ENCODE measurements at places on chromosomes 12 and 14.
A peak's percentile ranks its signal among the peaks of the same experiment; 100 is the strongest.

DNA sequence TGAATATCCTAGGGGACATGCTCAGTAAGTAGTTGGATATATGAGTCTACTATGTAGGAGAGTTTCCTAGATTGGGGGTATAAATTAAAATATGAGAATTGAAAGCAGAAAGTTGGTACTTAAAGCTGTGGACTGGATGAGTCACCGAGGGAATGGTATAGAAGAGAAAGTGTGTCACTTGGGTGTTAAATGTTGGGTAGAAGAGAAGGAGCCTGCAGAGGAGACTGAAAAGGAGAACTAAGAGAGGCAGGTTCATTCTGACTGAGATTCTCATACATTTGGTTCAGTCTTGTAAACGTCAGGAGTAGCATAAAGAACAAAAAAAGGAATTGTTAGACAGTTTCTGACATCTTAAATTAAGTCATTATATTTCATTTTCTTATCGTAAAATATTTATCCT, 19.9 kb downstream of the LRRC9 start:
- DNase-seq = no peak

DNA sequence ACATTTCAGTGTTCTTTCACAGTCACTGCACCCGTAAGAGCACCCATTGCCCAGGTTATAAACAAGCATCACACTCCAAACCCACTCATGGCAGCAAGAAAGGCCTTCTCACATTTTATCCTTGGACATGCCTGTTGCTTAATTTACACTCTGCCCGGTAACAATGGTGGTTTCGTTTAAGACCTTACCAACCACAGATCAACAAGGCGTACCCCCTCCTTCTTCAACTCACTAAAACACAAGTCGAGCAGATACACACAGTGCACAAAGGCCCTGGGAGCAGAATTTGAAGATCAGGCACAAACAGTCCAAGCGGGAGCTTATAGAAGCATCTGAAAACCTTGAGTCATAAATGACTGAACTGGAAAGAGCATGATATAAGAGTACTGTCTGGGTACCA, 98.1 kb downstream of the GALC start:
- DNase-seq = no peak

GRCh38 chr14:24278424-24278823, 7.0 kb upstream of the RABGGTA start:
- no peak for DNase-seq

GRCh38 chr12:58296863-58297262, 355.5 kb downstream of the ATP23 start:
- DNase-seq = no peak

DNA sequence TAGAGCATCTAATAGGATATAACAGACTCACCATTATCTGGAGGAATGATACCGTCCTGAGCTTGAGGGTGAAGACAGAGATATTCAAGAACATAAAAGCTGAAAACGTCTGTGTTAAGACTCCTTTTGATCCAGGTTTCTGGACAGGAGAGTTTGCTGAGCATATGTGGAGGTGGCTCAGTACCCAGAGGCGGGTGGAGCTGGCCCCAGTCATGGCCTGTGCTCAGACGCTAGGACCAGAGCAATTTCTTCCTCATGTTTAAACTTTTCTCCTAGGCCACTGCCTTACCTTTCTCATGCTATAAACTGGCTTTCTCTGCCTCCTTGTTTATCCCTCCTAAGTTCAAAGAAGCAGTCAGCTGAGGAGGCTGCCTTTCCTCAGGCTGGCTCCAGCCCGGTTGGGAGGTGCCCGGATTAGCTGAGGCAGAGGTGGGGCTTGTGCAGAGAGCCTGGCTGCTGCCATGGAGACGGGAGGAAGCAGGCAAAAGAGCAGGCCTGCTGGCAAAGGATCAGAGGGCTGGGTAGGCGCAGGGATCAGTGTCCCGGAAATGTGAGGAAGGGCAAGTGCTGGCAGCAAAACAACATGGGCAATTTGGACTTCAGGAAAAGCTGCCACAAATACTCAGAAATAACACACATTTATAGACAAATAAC, 13.7 kb downstream of the COA8 start:
- peak; percentile 46 for DNase-seq

DNA sequence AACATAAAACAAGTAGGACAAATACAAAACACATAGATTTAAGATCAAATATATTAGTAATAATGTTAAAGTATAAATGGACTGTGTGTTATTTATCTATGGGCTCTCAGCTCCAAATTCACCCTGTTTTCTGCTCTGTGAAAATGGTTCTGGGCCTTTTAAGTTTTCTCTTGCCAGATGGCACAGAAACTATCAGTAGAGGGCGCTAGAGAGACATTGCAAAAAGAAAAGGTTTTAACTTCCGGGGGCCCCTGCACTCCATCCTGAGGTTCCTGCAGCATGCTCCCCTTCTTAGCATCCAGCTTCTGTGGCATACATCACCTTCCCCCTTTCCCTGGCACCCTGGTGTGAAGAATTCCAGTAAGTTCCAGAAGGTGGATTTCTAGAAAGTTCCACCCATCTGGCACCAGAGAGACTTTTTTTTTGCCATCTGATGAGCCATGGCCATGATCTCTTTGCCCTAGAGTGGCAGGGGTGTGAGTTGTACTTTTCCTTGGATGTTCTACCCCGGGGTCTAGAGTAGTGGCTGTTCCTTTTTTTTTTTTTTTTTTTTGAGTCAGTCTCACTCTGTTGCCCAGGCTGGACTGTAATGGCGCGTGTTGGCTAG, 29.3 kb downstream of the ZCRB1 start:
- no peak for DNase-seq

DNA sequence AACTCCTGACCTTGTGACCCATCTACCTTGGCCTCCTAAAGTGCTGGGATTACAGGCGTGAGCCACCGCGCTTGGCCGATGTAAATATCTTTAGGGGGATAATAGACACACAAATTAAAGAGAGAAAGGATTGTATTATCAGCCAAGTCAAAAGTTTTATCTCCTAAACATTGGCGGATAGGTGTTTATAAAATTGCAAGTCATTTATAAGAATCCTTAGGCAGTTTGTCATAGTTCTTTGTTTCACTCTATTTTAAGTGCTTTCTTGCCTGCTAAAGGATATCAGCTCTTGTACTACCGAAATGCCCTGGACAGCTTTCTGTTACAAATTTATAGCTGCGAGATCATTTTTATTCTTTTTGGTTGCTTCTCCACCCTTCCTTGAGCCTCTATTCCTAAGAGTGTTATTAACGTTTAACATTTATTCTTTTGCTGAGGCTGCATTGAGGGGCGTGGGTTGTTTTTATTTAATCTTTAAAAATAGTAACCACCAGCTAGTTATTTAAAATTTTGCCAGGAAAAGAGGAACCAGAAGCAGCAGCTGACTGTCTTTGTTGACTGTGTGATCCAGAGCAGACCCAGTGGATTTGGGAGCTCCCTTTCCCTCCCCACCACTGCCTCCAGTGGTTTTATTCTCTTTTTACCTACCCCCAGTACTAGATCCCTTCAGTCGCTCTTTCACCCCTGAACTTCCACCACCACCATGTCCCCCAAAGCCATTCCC, 106.4 kb downstream of the DIP2B start:
- DNase-seq = no peak

- no peak for DNase-seq
Measured at GRCh38 chr14:103832046-103832445, 15.3 kb downstream of the PPP1R13B start.

DNA sequence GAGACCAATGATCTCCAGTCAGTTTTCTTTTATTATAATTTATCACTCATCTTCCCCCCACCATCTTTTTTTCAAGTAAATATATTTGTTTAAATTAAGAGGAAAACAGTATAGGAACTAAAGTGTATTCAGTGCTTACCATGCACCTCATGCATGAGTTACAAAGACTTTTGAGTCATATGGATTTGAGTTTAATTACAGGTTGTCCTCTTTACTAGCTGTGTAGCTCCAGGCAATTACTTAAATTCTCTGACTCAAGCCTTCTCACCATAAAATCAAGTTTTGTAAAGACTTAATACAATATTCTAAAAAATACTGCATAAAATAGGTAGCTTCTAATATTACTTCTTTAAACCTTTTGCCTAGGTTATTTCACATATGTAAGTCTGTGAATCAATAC, 251.3 kb downstream of the SLC16A7 start:
- no peak for DNase-seq

- no peak for DNase-seq
Measured at GRCh38 chr12:11663130-11663529, 13.7 kb downstream of the ETV6 start.

DNA sequence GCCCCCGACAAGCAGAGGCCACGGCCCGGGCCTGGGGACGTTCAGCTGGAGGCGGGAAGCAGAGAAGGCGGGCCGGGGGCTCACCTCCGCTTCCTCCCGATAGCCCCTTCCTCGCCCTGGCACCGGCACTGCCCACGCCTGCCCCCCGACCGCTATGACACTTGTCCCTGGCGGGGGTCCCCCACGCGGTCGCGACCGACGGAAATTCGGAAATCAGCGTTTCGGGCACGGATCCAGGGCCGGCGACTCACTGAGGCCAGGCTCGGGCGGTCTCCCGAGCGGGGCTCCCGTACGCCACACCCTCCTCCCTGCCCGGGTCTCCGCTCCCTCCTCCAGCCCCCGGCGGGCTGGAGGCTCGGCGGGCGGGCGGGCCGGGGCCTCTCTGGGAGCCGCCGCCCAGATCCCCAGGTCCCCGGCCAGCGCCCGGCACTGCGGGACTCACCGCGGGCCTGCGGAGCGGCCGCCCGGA, 581 bp downstream of the PITPNM2 start:
- no peak for DNase-seq

- no peak for DNase-seq
Measured at GRCh38 chr12:75628916-75629315, 117.5 kb upstream of the KRR1 start.

DNA sequence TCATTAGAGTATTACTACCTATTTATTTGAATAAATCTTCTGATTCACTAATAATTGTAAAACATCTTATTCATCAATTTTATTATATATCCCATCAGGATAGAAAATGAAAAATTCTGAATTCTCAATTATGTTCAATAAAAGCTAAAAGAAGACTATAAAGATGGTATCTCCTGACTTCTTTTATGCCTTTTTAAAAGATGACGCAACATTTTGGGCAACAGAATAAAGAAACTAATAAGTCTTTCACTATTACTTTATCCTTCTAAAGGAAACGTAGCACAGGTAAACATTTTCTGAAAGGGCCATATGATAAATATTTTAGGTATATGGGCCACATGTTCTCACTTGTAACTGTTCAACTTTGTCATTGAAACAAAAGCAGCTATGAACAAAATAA, 10.1 kb upstream of the ATXN7L3B start:
- no peak for DNase-seq

DNA sequence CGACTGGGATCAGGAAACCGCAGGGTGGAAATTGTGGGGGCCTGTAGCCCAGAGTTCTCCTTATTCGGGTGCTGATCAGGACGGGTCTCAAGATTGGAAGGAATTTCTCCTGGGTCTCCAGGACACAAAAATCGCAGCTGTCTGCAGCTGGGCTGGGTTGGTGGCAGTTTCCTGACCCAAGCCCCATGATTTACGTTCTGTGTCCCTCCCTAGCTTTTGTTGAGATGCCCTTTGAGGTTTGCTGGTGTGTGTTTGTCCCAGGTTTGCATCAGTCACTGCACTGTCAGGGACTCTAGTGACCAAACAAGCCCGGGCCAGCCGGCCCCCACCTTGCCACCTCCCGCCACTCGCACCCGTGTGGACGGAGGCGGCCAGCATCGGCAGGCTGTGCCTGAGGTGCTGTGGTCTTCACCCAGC, 89.5 kb downstream of the FBXL14 start:
- no peak for DNase-seq

GRCh38 chr12:125873016-125873415, 807.8 kb downstream of the AACS start:
- DNase-seq = no peak

- no peak for DNase-seq
Measured at GRCh38 chr12:115132905-115133304, 448.9 kb upstream of the TBX3 start.

DNA sequence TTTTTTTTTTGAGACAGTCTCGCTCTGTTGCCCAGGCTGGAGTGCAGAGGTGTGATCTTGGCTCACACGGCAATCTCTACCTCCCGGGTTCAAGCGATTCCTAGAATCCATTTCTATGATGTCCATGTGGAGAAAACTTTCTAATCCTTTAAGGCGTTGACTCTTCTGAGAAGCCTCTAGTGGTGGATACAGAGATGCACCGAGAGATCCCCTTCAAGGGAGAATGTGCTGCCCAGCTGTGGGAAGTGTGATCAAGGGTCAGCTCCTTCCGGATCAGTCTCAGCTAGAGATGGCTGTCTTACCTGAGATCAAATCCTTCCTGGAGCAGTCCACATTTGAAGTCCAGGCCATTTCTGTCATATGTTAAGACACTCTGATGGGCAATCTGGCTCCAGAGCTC, 92.7 kb upstream of the HECTD1 start:
- no peak for DNase-seq

DNA sequence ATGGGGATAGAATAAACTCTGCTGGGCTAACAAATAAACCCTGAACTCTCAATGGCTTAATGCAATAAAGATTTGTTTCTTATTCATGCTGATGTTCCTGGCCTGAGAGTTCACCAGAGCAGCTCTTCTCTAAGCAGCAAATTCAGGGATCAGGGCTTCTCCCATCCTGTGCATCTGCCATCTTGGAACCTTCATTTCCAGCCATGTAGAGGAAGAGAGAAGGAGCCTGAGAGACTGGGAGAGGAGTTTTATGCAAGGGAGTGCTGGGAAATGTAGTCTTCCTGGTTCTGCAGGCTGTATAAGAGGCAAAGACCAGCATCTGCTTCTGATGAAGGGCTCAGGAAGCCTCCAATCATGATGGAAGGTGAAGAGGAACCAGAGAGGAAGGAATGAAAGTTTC, 20.6 kb upstream of the APOLD1 start:
- DNase-seq = no peak

- DNase-seq = no peak
Measured at GRCh38 chr12:92989715-92990484, 60.8 kb upstream of the EEA1 start.

- no peak for DNase-seq
Measured at GRCh38 chr14:55028066-55028465, 1.0 kb downstream of the SOCS4 start.

GRCh38 chr14:94989946-94990345, 167.4 kb downstream of the DICER1 start:
- no peak for DNase-seq

- DNase-seq = no peak
Measured at GRCh38 chr12:40154381-40154780, 48.5 kb upstream of the SLC2A13 start.

DNA sequence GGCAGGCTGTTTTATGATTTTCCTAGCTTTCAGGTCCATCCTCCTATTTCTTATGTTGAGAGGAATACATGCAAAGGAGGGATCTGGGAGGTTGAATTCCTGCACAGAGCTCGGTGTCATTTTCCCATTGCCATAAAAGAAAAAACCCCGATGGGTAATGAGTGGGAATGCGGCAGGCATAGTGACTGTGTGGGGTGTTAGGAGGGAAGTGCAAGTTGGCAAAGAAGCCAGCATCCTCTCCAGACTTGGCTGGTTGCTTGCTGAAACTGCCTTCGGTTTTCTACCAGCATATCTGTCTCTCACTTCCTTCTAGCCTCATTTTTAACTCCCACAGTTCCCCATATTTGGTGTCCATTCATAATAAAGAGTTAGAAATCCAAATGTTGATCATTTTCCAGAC, 1046.1 kb downstream of the SLC6A15 start:
- no peak for DNase-seq
